CD4-positive, alpha-beta T cell treated with Interleukin-17A for 1 hour (primary cell): ENCODE measurements at places on chromosomes 3 and 15.
A peak's percentile ranks its signal among the peaks of the same experiment; 100 is the strongest.

DNA sequence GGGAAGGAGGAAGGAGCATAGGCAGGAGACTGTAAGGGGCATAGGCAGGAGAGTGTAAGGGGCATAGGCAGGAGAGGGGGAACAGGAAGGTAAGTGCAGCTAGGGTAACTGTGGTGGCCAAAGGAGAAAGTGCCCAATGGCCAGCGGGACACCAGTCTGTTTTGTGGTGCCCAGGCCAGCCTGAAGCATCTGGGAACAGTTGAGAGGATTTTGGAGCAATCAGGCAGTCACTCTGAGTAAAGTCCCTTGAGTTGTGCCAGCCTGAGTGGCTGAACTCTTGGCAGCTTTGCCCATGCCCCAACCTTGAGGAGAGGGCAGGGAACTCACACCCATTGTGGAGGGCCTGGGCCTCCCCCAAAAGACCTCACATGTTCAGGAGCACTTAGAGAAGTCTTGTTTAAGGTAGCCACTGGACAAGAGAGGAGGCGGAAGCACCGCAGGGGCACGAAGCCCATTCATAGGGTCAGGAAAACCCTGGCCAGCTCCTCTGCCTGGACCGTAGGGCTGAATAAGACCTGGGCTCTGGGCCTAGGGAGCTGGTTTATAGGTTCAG lies 3.5 kb upstream of the TGM5 start:
- DNase-seq: no peak

DNA sequence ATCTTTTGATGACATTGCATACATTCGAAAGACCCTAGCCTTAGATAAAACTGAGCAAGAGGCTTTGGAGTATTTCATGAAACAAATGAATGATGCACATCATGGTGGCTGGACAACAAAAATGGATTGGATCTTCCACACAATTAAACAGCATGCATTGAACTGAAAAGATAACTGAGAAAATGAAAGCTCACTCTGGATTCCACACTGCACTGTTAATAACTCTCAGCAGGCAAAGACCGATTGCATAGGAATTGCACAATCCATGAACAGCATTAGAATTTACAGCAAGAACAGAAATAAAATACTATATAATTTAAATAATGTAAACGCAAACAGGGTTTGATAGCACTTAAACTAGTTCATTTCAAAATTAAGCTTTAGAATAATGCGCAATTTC lies 16.7 kb downstream of the KCNMB3 start:
- DNase-seq: no peak

DNA sequence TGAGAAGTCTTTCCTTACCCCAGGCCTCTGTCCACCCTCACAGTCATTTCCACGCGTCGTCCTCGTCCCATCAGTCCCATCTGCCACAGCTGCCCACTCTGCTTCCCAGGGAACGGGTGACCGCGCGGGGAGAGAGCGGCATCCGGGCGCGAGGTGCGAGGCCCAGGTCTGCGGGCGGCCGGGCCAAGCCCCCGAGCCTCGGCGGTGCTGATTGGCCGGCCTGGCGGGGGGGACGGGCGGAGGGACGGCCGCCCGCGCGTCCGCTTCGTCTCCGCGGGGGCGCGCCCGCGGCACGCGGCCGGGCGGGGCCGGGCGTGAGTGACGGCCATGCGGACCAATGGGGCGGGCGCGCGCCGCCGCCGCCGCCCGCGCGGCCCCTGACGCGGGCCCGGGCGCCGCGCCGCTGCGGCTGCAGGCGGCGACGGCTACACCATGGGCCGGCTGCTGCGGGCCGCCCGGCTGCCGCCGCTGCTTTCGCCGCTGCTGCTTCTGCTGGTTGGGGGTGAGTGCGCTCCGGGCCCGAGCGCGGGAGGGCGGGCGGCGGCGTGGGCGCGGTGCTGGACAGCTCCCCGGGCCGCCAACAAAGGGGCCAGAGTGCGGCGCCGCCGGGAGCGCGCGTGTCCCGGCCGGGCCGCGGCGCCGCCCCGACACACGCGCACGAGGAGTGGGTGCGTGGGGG lies at the start of gene PODXL2:
PODXL2 (plus strand) TSS at position 398 of the 679 bp plus-strand sequence; CDS start at position 433, 35 bp downstream.
- DNase-seq: peak; percentile 32

- DNase-seq: no peak
Measured at GRCh38 chr15:57376696-57377477, 582 bp downstream of the CGNL1 start.

GRCh38 chr15:81337713-81338157 lies 13.8 kb upstream of the STARD5 start:
- DNase-seq: no peak
